ENCODE measurements at places on chromosomes 12 and 14.

DNA sequence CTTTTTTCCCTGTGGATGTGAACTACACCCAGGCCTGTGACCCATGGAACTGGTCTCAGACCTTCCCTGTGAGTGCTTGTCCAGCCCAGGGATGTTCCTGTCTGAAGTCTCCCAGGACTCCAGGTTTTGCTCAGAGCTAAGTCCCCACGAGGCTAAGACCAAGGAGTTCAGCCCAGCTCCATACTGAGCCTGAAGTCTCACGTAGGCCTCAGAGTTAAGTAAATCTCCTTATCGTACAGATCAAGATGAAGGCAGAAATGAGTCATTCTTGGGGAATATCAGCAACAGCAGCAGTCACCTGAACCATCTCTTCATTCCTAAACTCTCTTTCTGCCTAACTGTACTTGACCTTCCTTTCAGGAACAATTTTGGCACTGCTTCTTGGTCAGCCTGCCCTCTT lies 139.8 kb downstream of the ANO6 start:
- DNase-seq, result no peak

DNA sequence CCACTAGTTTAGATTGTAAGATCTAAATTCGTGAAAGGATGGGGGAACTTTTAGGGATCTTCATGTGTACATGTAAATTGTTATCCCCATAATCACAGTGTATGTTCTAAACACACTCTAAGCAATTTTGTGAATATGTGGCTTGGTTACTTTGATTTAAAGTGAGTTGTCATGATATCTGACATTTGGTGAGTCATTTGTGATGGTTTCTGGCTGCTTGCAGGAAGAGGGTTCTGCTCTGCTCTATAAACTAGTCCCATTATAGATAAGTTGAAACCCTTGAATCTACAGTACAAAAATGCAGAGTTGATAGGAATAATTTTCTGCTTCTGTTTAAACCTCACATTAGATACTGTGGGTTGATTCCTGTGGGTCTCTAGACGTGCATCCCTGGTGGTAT lies 14.8 kb downstream of the GUCY2C start:
- no peak for DNase-seq

DNA sequence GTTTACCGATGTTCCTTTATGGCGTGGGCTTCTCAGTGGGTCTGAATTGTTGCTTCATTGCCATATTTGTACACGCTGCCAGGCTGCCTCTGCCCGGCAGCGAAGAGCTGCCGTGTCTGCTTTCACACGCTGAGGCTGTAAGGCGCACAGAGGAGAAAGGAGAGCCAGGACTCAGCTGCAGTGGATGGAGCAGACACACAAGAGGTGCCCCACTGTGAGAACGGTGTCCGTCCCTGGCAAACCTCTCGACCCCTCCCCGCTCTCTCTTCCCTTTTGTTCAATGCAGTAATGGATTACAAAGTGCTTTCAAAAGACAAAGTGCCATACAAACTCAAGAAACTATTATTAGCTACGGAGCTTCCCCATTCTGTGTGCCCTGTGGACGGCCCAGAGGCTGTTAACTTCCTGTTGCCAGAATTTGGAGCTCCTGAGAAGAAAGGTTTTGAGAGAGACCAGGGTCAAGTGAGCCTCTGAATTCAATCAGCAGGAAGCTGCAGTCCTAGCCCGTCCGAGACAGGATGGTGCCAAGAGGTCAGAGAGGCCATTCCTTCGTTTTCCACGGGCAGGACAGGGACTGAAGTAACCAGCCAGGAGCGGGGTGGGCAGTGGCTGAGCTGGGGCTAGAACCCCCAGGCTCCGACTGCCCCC lies 15.8 kb downstream of the CCND2 start:
- no peak for DNase-seq

- no peak for DNase-seq
Measured at GRCh38 chr14:57498035-57498434, 4.4 kb upstream of the CCDC198 start.

DNA sequence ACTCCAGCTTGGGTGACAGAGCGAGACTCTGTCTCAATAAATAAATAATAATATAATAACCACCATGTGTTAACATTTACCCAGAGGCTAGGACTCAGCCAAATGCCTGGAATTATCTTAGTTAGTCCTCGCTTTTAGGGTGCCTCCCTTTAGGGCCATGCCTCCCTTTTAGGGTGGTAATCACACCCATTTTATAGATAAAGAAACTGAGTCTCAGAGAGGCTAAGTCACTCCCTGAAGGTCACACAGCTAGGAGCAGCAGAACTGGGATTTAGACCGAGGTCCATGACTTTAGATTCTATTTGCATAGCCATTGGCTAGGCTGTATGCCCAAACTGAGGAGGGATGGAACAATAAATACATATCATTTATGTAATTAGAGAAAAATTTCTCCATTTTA lies 11.4 kb downstream of the TESC start:
- no peak for DNase-seq

Measured in activated CD4-positive, CD25-positive, alpha-beta regulatory T cell (primary cell).